ENCODE measurements at places on chromosomes 4 and X. TPM values are rescaled to one million over a fixed set of nuclear protein-coding genes. Genes with fewer than 3 reads are reported as not detected.
A peak's percentile ranks its signal among the peaks of the same experiment; 100 is the strongest.

DNA sequence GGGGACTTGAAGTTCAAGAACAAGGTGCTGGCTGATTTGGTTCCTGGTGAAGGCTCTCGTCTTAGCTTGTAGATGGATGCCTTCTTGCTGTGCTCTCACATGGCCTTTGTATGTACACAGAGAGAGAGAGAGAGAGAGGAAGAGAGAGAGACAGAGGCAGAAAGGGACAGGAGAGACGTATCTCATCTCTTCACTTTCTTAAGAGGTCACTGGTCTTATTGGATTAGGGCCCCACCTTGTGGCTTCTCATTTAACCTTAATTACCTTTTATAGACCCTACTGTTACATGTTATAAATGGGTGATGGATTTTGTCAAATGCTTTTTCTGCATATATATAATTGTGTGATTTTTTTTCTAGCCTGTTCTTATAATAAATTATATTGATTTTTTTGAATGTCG, 1444.2 kb downstream of the ADGRL3 start:
- no peak for DNase-seq
- no peaks in the 10 kb centered on the region for H3K36me3 ChIP-seq
- no peak overlapping the region for H3K27ac ChIP-seq
- H3K27me3 ChIP-seq: no peaks in the 10 kb centered on the region
- H3K4me3 ChIP-seq: no peak overlapping the region

ARR3 gene
- total RNA-seq: not detected

GRCh38 chrX:53704294-53704693, 17.8 kb upstream of the HUWE1 start:
- H3K4me1 ChIP-seq: peaks cover 8% of the 10 kb centered on the region
- DNase-seq: no peak
- peaks cover 37% of the 10 kb centered on the region for H3K36me3 ChIP-seq
- no peak overlapping the region for H3K4me3 ChIP-seq
- no peaks in the 10 kb centered on the region for H3K27me3 ChIP-seq
- no peak overlapping the region for H3K27ac ChIP-seq

GRCh38 chrX:55213381-55213780, 6.8 kb upstream of the PAGE5 start:
- H3K4me1 ChIP-seq: no peaks in the 10 kb centered on the region
- no peaks in the 10 kb centered on the region for H3K36me3 ChIP-seq
- H3K27ac ChIP-seq: no peak overlapping the region

- peaks cover 8% of the 10 kb centered on the region for H3K4me1 ChIP-seq
- peaks cover 47% of the 10 kb centered on the region for H3K27me3 ChIP-seq
Measured at GRCh38 chr4:121758925-121759568, 5.9 kb downstream of the SMIM43 start.

DNA sequence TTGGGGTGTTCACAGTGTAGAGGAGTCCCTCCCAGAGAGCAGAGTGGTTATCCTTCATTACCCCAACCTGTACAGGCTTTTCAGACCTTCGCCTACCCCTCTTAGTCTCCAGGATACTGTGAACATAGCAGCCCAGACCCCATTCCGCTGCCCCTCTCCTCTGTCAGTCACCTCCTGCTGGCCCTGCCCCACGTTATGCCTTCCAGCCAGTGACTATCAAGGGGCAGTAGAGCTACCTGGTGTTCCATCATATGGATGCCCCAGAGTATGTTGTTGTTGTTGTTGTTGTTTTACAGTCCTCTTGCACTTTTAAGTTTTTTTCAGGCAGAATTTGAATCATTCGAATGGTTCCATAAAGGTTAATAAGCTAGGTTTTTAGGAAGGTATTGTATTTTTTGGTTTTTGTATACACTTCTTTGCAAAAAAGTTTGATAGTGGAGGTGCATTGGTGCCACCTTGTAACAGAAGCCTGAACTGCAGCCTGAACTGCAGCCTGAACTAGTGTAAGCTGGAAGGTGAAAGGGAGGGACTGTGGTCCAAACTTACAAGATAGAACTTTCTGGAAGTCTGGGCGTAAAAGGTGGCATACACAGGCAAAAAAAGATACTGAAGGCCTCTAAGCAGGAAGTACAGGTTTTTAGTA, 101.4 kb upstream of the RAB40AL start:
- H3K36me3 ChIP-seq: no peaks in the 10 kb centered on the region
- no peak overlapping the region for H3K27ac ChIP-seq
- DNase-seq: peak; percentile 15
- no peaks in the 10 kb centered on the region for H3K27me3 ChIP-seq

DNA sequence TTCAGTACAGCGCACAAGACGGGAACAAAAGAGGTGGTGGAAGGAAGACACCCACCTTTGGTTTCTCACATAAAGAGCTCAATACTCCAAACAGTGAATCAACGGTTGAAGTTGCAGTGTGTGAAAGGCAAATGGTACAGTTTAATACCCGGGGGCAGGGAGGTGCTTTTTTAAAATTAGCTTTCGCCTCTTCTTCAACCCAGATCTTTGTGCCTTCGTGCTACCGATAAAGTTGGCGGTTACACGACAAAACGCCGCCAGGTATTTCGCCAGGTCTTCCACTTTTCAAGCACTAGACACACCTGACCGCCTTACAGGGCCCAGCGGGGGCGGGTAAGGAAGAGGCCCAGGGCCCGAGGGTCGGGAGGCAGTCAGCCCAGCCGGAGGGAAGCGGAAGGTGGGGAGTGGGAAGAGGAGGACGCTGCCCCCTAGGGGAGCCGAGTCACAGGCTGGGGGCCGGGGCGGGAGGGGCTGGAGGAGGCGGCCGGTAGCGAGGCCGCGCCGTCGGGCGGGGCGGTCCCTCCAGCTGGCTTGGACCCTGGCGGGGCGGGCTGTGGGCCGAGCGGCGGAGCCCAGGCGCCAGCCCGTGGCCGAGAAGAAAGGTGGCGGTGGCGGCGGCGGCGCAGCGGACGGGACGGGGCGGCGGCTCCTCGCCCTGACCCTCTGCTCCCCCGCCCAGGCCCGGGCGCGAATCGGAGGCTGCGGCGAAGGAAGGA, 16.0 kb downstream of the UTP3 start:
- H3K4me1 ChIP-seq: peaks cover 24% of the 10 kb centered on the region
- peak; percentile 75 for DNase-seq
- no peaks in the 10 kb centered on the region for H3K36me3 ChIP-seq
- H3K4me3 ChIP-seq: peak overlapping the region; percentile 85
- H3K27ac ChIP-seq: peak overlapping the region; percentile 80
- no peaks in the 10 kb centered on the region for H3K27me3 ChIP-seq

WDFY3 gene
- total RNA-seq: 1.7 TPM

DNA sequence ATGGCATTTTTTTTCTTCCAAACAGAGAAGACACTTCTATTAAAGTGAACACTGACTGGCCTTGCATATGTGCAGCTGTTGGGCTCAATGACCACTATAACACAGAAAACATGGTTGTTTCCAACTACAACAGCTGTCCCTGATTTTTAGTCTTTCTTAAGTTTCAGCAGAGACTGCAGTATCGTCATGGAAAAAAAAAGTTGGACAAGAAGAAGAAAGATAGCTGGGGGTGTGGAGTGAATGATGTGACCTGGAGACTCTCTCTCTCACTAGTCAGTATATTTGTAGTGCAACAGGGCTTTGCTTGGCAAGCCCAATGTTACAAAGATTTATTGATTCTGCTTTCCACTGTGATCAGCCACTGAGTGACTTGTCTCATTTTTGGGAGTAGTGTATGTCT, 29.5 kb upstream of the C4orf54 start:
- no peaks in the 10 kb centered on the region for H3K36me3 ChIP-seq
- no peak for DNase-seq
- H3K27ac ChIP-seq: no peak overlapping the region
- no peak overlapping the region for H3K4me3 ChIP-seq
- no peaks in the 10 kb centered on the region for H3K4me1 ChIP-seq

CABS1 gene
- total RNA-seq: not detected

CT45A10 gene
- not detected for total RNA-seq

DNA sequence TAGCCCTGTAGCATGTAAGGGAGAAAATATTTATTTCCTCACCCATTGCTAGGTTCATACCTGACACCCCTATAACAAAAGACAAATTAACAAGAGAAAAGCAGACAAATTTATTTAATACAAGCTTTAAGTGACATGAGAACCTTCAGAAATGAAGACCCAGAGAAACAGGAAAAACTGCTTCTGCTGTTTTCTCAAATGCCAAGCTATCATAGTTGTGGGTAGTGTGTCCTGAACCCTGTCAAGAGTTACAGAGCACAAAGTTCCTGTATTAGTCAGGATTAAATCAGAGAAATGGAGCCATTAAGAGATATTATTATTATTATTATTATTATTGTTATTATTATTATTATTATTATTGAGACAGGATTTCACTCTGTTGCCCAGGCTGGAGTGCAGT, 17.5 kb downstream of the CCDC160 start:
- H3K4me1 ChIP-seq: no peaks in the 10 kb centered on the region
- H3K27ac ChIP-seq: no peak overlapping the region
- no peaks in the 10 kb centered on the region for H3K36me3 ChIP-seq
- no peak for DNase-seq
- no peak overlapping the region for H3K4me3 ChIP-seq

TRAM1L1 gene
- total RNA-seq: not detected

DNA sequence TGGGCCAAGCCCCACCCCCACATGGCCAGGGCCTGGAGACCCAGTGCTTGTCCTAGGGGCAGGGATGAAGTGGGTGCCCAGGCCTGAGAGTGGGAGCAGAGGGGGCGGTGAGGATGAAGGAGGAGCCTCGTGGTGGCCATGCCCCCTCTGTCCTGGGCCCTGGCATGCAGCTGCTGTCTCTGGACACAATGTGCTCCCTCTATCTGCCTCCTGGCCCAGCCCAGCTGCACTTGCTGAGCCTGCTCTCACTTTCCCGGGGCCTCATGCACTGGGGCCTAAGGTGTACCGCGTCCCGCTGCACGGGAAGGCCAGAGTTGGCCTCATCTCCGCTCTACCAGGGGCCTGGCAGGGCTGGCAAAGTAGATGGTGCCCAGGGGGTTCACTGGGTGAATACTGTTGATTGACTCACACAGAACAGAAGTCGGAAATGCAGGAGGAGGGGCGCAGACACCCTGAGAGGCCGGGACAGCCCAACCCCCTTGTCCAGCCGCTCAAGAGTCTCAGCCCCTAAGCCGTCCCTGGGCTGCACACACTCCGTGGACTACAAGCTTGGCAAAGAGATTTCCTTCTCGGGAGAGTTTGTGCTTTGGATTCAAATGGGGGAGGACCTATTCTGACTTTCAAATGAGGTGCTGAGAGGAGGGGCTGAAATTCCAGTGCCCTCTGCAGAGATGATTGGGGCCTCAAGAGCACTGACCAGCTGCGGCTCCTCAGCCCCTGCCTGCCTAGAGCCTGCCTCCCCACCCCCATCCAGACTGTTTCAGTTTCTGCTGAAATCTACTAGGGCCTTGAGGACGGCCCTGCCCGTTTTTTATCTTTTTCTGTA, 112.4 kb downstream of the PSAPL1 start:
- H3K4me3 ChIP-seq: no peak overlapping the region
- no peak for DNase-seq
- H3K27ac ChIP-seq: no peak overlapping the region
- H3K4me1 ChIP-seq: no peaks in the 10 kb centered on the region
- H3K27me3 ChIP-seq: peaks cover 2% of the 10 kb centered on the region
- no peaks in the 10 kb centered on the region for H3K36me3 ChIP-seq

PGAM4 gene
- 1.9 TPM for total RNA-seq

- DNase-seq: no peak
- peaks cover 21% of the 10 kb centered on the region for H3K4me1 ChIP-seq
- H3K36me3 ChIP-seq: peaks cover 42% of the 10 kb centered on the region
- H3K27ac ChIP-seq: no peak overlapping the region
- H3K27me3 ChIP-seq: no peaks in the 10 kb centered on the region
- no peak overlapping the region for H3K4me3 ChIP-seq
Measured at GRCh38 chrX:48579259-48579658, 5.0 kb downstream of the RBM3 start.

DNA sequence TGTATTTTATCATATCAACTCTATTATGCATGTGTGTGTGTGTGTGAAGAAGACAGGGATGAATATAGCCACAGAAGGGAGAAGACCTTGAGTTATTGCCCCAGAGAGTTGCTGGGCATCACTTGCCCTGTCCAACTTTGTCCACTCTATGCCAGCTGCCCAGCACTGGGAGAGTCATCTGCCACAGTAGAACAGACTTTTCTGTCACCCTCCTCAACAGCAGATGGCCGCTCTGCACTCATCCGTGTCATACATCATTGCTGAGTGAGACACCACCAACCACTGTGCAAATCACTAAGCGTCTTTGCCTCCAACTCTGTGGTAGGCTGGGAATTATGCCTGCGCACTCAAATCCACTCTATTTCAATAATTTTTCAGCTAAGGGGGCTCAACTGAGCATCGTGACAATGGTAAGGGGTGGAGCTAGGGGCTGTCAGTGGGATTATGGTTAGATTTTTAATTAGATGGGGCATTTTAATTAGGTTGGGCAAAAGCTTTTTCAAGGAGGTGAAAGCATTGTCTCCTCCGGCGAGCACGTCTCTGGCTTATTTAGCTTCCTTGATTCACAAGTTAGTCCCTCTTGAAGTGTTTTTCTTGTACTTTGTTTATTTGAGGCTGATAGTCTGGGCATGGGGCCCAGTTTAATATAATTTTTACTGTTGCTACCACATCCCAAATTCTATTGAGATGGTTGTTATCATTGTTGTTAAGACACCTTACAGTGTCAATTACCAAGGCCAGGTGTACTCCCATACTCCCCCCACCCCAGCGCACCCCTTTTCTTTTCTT, 100.1 kb upstream of the KLF3 start:
- no peak for DNase-seq
- no peak overlapping the region for H3K4me3 ChIP-seq
- peaks cover 18% of the 10 kb centered on the region for H3K27me3 ChIP-seq
- no peak overlapping the region for H3K27ac ChIP-seq

ARHGEF6 gene
- 52.7 TPM for total RNA-seq

F11 gene
- total RNA-seq: not detected

ATP8A1 gene
- 24.0 TPM for total RNA-seq

DNA sequence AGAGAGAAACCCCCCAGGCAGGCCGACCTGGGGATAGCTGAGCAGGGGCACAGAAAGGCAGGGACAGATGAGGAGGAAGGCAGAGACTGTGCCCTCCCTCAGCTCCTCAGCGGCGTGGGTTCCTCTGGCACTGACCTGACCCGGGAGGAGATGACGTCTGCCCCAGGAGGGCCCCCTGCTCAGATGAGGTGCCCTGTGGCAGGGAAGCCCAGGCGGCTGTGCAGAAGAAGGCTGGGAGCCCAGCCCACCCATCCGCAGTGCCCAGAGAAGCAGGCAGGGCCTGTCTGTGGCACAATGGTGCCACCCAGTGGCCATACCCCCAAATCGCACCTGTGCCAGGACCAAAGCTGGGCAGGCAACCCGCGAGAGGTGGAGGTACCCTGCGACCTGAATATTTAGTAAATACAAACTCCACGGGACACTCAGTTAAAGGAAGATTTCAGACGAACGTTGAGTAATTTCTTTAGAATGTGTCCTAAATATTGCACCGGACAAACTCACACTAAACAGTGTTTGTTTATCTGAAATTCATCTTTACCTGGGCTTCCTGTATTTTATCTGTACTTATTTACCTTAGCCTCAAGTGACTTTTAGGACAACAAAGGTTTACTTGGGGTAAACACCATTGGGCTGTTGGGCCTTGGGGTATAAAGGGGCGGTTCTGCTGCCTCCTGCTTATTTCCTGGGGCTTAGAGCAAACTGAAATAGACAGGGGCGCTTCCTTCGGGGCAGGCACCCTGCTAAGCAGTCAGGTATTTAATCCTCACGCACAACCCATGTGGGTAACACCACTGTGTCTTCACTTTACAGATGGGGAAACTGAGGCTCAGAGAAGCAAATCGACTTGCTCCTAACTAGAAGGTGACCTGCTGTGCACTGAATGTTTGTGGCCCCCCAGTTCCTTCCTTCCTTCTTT, 46.5 kb upstream of the HMX1 start:
- H3K27me3 ChIP-seq: peaks cover 11% of the 10 kb centered on the region
- no peak overlapping the region for H3K4me3 ChIP-seq
- H3K27ac ChIP-seq: no peak overlapping the region
- peak; percentile 75 for DNase-seq
- H3K4me1 ChIP-seq: no peaks in the 10 kb centered on the region
- H3K36me3 ChIP-seq: no peaks in the 10 kb centered on the region

TLR10 gene
- not detected for total RNA-seq

RADX gene
- 11.8 TPM for total RNA-seq

Measured in activated CD4-positive, alpha-beta memory T cell treated with anti-CD3 and anti-CD28 coated beads for 36 hours (primary cell).